ENCODE measurements at places on chromosomes 12 and 14. TPM values are rescaled to one million over a fixed set of nuclear protein-coding genes. Genes with fewer than 3 reads are reported as not detected.

DNA sequence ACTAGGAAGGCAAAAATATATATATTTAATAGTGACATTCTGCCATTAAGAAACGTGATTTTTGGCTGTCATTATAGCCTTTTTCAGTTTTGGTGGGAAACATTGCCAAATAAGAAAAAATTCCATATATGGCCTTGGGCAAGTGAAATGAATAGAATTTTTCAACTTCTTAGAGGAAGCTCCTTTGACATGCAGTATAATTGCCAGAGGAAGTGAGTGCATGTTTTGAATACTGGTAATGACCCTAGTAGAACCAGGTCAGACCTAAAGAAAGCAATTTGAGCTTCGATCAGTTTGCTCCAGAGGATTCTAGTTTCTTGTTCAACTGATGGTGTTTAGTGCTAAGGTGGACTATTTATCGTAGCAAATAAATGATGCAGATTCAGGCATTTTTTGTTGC lies 26.2 kb upstream of the TRIM9 start:
- no peak overlapping the region for H3K27ac ChIP-seq

DNA sequence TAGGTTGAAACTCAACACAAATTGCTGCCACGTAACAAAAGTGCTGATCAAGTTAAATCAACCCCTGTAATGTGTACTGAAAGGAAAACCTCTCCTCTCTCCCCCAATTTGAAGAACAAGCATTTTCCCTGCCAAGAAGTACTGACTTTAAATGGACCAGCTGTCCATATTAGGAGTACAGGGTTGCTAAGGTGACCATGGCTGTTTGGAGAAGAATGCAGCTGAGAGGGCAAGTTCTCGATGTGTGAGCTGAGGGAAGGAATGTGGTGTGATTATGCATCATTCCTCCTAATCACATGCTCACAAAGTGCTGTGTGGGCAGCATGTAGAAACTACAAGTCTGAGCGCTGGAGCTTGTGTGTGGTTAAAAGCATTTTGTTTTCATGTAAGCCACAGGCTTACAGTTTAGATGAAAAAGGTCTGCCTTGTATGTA lies 50.9 kb upstream of the CCT2 start:
- H3K4me3 ChIP-seq: no peak overlapping the region
- H3K36me3 ChIP-seq: no peaks in the 10 kb centered on the region
- peak; percentile 25 for DNase-seq
- peak overlapping the region; percentile 69 for H3K27ac ChIP-seq

DNA sequence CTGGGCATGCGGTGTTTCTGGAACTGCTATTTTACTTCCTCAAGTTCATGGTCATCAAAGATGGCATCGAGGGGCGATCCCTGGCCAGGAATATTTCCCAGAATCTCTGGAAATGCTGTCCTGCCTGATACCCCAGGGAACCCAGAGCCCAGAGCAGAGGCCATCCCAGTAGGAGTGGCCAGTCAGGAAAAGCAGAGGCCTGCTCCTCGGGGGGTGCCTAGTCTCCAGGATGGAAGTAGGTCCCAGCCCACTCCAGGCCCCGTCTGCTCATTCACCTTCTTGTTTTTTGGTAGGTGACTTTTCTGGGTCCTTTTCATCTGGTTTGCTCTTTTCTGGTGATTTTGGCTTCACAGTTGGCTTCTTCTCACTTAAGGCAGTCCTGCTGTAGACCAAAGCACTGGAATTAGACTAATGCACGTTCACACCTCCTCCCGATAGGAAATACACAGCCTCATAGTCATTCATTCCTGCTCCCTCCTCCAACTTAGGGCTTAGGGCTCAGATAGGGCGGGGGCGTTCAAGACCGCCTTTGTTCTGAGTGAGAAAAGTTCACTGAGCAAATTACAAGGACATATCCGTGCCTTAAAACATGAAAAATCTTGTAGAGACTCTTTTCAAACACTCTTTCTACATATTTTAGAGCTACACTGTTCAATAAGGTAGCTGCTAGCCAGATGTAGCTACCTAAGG lies 51.1 kb downstream of the TRAFD1 start:
- no peak overlapping the region for H3K4me3 ChIP-seq
- H3K4me1 ChIP-seq: no peaks in the 10 kb centered on the region
- H3K27me3 ChIP-seq: no peaks in the 10 kb centered on the region
- peaks cover 90% of the 10 kb centered on the region for H3K36me3 ChIP-seq
- no peak overlapping the region for H3K27ac ChIP-seq

DNA sequence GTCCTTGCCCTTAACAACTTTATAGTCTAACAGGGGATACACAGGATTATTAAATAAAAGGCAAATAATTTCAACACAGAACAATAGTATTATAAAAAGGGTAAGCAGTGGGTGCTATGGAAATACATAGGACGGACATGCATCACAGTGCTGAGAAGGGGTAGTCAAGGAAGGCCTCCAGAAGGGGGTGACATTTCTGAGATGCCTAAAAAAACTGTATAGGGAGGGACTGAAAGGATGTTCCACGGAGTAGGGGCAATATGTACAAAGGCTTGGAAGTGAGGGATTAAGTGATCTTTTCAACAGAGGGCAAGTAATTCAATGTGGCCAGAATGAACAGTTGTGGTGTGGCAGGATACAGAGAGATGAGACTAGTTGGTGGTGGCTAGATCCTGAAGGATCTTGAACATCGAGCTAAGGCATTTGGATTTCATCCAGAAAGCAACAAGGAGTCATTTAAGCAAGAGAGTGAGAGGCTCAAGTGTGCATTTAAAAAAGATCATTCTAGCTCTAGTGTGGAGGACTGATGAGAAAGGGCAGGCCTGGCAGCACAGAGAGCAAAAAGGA lies 8.9 kb upstream of the ATP5MC2 start:
- H3K27ac ChIP-seq: no peak overlapping the region
- no peak for DNase-seq
- no peak overlapping the region for H3K4me3 ChIP-seq

Gene GDF11
- 1.6 TPM for total RNA-seq

Gene GPR84
- total RNA-seq: not detected

- no peak overlapping the region for H3K4me3 ChIP-seq
- H3K4me1 ChIP-seq: no peaks in the 10 kb centered on the region
- DNase-seq: no peak
Observed at GRCh38 chr12:101018540-101018939, 191.5 kb downstream of the SLC5A8 start.

GRCh38 chr12:84619053-84619571 lies 293.5 kb downstream of the SLC6A15 start:
- no peaks in the 10 kb centered on the region for H3K27me3 ChIP-seq
- H3K4me3 ChIP-seq: no peak overlapping the region
- no peaks in the 10 kb centered on the region for H3K4me1 ChIP-seq
- no peaks in the 10 kb centered on the region for H3K36me3 ChIP-seq
- no peak overlapping the region for H3K27ac ChIP-seq

- H3K27me3 ChIP-seq: no peaks in the 10 kb centered on the region
- H3K27ac ChIP-seq: no peak overlapping the region
- no peak overlapping the region for H3K4me3 ChIP-seq
- DNase-seq: no peak
- H3K4me1 ChIP-seq: peaks cover 3% of the 10 kb centered on the region
- no peaks in the 10 kb centered on the region for H3K36me3 ChIP-seq
Observed at GRCh38 chr14:100278702-100279101, 27.5 kb downstream of the SLC25A29 start.

DNA sequence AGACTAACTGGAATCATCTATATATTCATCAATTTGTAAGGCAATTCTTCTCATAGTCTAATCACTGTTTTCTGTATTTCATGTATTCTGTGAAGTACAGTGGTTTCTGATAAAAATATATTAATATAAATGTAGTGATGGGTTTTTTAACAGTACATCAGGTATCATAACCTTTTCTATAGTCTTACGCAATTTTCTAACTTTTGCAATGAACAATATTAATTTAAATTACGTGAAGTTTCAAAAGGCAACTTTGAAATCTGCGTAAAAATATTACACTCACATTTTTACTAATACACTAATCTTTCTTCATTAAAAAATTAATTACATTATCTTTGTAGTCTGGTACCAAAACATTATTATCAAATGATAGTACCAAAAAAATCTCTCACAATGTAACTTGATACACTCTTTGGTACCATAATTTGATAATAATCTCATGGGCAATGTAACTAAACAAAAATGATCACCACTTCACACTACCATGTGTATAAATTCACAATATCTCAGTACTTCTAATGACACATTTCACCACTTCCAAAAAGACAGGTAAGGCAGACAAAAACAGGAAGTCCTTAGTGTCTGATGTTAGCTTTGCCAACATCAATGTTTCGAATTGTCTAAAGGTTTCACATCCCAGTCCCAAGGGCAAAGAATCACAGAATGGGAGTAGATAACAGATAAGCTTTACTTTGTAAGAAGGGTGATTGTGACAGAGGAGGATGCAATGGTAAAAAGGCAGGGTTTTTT lies 8.7 kb downstream of the DNAI7 start:
- H3K4me1 ChIP-seq: no peaks in the 10 kb centered on the region
- no peak for DNase-seq
- H3K36me3 ChIP-seq: no peaks in the 10 kb centered on the region

DNA sequence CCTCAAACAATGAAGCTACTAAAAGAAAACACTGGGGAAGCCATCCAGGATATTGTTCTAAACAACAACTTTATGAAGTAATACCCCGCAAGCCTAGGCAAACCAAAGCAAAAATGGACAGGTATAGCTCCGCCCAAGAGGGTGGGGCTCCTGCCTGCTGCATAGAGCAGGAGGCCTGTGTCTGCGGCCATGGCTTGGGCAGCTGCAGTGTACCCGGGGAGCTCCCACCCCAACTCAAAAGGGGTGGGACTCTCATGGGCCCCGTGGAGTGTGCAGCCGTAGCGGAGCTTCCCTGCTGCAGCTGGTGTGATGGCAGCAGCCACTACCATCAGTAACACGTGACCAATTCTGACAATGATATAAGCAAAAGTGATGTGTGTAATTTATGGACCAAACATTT lies 264.2 kb upstream of the KITLG start:
- H3K36me3 ChIP-seq: no peaks in the 10 kb centered on the region
- no peaks in the 10 kb centered on the region for H3K27me3 ChIP-seq
- H3K27ac ChIP-seq: no peak overlapping the region

- H3K27me3 ChIP-seq: no peaks in the 10 kb centered on the region
- no peaks in the 10 kb centered on the region for H3K36me3 ChIP-seq
- no peak overlapping the region for H3K4me3 ChIP-seq
Observed at GRCh38 chr14:35353409-35354172, 51.0 kb downstream of the NFKBIA start.

- no peaks in the 10 kb centered on the region for H3K27me3 ChIP-seq
- peaks cover 7% of the 10 kb centered on the region for H3K4me1 ChIP-seq
- no peak for DNase-seq
- peak overlapping the region; percentile 44 for H3K4me3 ChIP-seq
- no peak overlapping the region for H3K27ac ChIP-seq
- H3K36me3 ChIP-seq: no peaks in the 10 kb centered on the region
Observed at GRCh38 chr12:78863482-78864402, 832 bp upstream of the SYT1 start.

Gene SERPINA12
- total RNA-seq: not detected

- DNase-seq: no peak
- no peaks in the 10 kb centered on the region for H3K36me3 ChIP-seq
- no peaks in the 10 kb centered on the region for H3K4me1 ChIP-seq
- no peaks in the 10 kb centered on the region for H3K27me3 ChIP-seq
Observed at GRCh38 chr12:102917026-102917787, at the start of gene PAH. TSS of gene PAH (minus strand) at chr12:102917244. CDS start at chr12:102917130, 114 bp downstream.

Gene KRT75
- not detected for total RNA-seq

Gene C12orf56
- total RNA-seq: not detected

Gene NOS1
- total RNA-seq: 0.21 TPM

DNA sequence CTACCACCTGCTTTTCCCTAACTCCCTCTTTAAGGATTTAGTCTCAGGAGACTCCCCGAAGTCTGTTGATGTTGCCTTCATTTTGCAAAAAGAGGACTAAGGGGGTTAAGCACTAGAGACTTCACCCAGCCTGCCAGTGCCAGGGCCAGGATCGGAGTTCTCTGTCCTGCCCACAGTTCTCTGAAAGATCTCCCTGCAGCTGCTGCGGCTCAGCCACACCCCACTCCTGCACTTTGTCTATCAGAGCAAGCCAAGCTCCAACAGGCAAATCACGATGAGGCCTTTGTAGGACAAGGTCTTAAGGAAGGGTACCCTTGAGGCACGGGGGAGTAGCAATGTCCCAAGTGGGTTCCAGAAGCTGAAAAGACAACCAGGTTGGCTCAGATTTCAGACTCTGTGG lies 148.8 kb upstream of the EGLN3 start:
- no peak overlapping the region for H3K27ac ChIP-seq
- H3K4me3 ChIP-seq: no peak overlapping the region
- no peaks in the 10 kb centered on the region for H3K27me3 ChIP-seq
- no peaks in the 10 kb centered on the region for H3K4me1 ChIP-seq

DNA sequence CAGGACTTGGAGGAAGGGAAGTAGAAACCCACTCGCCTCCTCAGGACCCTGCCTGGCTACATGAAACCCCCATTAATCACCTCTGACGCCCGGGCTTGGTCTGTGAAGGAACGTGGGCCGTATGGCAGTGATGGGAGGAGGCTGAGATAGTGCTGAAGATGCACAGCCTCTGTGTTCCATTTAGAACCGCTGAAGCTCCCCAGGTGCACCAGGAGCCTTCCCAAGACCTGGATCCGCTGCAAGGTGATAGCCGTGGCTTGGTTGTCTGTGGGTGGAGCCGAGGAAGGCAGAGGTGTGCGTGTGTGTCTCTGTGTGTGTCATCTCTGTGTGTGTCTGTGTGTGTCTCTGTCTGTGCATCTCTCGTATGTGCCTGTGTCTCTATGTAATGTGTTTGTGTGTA lies 293.1 kb downstream of the CACNA1C start:
- H3K4me1 ChIP-seq: peaks cover 21% of the 10 kb centered on the region
- no peak overlapping the region for H3K4me3 ChIP-seq
- peak overlapping the region; percentile 86 for H3K27ac ChIP-seq
- DNase-seq: no peak

DNA sequence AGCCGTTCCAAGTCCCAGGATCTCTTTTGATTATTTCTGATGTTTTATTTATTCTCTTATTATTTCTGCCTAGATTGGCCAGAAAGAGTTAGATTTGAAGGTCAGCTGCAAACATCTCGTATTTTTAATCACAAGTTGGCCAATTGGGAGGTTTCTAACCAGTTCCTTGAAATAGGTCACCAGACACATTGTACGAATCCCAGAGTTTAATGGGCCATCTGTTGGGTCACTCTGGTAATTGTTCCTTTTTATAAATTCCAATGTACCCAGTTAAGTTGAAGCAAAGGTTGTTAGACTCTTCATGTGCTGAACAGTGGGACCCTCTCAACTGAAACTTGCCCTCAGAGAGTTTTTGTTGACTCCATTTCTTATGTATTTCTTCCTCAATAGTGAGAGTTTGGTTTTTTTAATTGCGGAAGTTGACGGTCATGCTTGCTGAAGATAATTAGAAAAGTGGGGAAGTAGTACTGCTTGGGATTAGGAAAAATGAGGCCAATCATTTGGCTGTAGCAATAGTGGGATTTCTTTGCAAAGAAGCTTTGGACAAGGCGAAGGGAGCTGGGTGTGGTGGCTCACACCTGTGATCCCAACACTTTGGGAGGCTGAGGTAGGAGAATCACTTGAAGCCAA lies 382.7 kb upstream of the RGS6 start:
- H3K27ac ChIP-seq: no peak overlapping the region
- H3K27me3 ChIP-seq: no peaks in the 10 kb centered on the region
- peaks cover 2% of the 10 kb centered on the region for H3K4me1 ChIP-seq
- no peak for DNase-seq
- H3K36me3 ChIP-seq: no peaks in the 10 kb centered on the region

GRCh38 chr12:42097971-42098370 lies 46.7 kb downstream of the GXYLT1 start:
- H3K36me3 ChIP-seq: no peaks in the 10 kb centered on the region
- peak overlapping the region; percentile 38 for H3K4me3 ChIP-seq
- no peak for DNase-seq
- no peaks in the 10 kb centered on the region for H3K4me1 ChIP-seq

Gene CLMN
- total RNA-seq: 4.7 TPM

Gene GUCY2C
- not detected for total RNA-seq

Gene CIROP
- not detected for total RNA-seq

Gene TPH2
- total RNA-seq: not detected

GRCh38 chr12:30417697-30418231 lies 277.9 kb downstream of the IPO8 start:
- no peaks in the 10 kb centered on the region for H3K27me3 ChIP-seq
- H3K4me3 ChIP-seq: no peak overlapping the region
- no peaks in the 10 kb centered on the region for H3K4me1 ChIP-seq
- no peak overlapping the region for H3K27ac ChIP-seq
